Posterior cingulate gyrus (tissue), 11 donors: ENCODE measurements at places on chromosomes 6 and 20.

DNA sequence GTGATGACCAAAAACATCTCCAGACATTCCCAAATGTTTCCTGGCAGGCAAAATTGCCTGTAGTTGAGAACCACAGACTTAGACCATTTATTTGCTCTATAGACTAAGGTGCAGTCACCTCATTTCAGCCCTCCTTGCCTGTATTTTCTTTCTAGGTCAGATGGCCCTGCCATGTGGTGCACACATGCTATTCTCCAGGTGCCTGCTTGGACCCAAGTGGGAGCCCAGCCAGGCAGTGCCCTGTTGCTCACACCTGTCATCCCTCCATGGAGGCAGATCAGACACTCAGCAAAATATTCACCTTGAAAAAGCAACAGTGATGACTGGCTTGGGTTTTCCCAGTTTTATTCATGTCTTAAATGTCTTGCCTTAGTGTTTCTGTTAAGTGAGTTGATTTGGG is 311.4 kb downstream of the TFAP2C start:
- DNase-seq, result no peak

- no peak for DNase-seq
Measured at GRCh38 chr6:75472885-75473284, 20.7 kb downstream of the FILIP1 start.

DNA sequence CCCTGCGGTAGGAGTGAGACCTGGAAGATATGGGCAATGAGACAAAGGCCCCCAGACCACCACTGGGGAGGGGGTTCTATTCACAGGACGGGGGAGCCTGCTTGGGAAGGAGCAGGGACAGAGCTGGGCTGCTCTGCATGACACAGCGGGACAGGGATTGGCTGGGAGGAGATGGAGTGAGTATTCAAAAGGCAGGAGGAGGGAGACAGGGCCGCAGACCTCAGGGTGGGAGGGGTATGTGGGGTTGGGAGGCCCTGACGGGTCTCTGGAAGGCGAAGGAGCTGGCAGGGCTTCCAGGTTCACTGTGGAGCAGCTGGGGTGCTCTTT is 60.8 kb upstream of the RPS6KA2 start:
- no peak for DNase-seq

DNA sequence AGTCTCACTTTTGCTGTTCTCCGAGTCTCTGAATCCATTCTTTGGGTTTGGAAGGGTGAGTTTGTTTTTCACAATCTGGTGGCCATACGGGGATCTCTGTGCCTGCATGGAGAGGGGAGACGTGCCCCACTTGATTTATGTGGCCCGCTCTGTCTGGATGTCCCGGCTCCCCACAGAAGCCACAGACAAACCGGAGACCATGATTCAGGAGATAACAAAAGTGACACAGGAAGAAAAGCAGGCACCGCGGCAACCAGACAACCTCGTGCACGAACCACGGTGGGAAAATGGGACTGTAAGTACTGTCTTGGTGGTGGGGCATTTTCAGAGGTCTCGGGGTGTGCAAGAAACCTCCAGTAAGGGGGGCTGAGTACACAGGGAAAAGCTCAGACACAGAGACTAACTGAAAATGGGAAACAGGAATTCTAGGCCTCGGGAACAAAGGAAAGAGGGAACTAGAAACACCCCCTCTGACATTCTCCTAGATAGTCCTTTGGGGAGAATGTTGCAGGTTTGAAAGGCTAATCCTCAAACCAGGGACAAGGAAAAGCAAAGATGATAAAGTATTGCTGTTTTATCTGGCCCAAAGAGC is 22.1 kb upstream of the ZNF318 start:
- no peak for DNase-seq

- no peak for DNase-seq
Measured at GRCh38 chr6:166523782-166524559, 62.5 kb downstream of the RAMACL start.

DNA sequence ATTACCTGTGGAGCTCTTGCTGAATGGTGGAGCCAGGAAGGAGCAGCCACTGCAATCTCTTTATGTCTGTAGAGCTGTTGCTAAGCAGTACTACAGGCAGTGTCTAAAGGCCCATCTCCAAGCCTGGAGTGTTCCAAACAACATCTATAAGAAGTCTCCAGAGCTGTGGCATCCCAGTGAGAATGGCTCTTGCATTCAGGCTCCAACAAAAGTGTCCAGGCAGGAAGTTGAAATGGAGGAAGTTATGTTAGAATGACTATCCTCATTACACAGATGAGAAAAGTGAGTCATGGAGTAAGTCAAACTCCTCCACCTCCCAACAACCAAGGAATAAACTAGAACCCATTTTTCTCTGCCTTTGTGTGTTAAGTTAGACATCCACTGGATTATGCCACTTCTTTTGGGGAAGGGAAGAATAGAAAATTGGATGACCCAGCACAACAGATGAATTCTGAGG is 288.5 kb upstream of the STXBP5 start:
- DNase-seq, result no peak
